ENCODE measurements at places on chromosomes 6 and 20.

DNA sequence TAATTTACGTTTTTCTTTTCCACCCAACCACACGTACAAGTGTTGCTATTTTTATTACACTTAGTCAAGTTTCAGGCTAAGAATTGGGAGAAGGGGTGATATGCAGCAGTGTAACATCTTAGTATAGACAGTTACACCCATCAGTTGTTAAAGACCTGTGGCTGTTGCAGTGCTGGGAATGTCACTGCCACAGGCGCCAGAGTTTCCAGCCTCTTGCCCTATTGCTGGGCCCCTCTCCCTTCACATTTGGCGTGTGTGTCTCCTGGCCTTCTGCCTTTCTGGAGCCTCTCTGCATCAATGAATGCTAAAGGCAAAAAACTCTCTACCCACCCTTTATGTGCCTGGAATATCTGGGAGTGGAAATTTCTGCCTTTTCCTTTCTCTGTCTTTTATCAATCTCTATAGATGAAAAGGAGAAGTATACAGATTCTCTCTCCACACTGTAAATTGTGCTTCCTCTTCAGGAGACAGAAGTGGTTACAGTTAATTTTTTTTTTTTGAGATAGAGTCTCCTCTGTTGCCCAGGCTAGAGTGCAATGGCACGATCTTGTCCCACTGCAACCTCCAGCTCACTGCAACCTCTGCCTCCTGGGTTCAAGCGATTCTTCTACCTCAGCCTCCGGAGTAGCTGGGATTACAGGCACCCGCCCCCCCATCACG lies 73.0 kb downstream of the TIAM2 start:
- DNase-seq, result no peak

GRCh38 chr20:45044084-45044573 lies 56.8 kb downstream of the KCNS1 start:
- DNase-seq, result no peak

- no peak for DNase-seq
Observed at GRCh38 chr6:36373368-36374019, 14.0 kb downstream of the ETV7 start.

GRCh38 chr6:7157752-7158616 lies 50.2 kb downstream of the RREB1 start:
- DNase-seq, result no peak

- no peak for DNase-seq
Observed at GRCh38 chr6:25875563-25875905, 1.5 kb upstream of the SLC17A3 start.

- DNase-seq, result no peak
Observed at GRCh38 chr6:167825332-167826229, 1.1 kb upstream of the AFDN start.

GRCh38 chr6:142246960-142247359 lies 54.8 kb upstream of the ADGRG6 start:
- no peak for DNase-seq

GRCh38 chr6:88565409-88565811 lies 398.0 kb downstream of the RNGTT start:
- DNase-seq, result no peak

GRCh38 chr20:23566199-23566932 lies 1.9 kb downstream of the CST9L start:
- no peak for DNase-seq

DNA sequence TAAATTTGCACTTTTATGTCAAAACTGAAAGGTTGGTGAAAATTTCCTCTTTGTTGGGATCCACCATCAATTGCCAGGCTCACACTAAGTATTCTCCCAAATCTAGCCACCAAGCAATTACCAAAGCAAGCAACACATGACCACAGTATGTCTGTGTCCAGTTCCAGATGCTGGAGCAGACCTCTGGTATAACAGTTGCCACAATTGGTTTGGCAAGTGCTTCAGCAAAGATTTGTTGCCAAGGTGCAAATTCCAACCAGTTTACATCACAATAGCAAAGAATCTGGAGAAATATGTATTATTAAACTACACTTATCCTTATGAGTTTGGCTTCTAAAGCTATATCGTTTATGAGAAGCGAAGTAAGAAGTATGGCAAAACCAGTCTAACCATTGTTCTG lies 6.4 kb downstream of the GTF2H5 start:
- DNase-seq, result no peak

DNA sequence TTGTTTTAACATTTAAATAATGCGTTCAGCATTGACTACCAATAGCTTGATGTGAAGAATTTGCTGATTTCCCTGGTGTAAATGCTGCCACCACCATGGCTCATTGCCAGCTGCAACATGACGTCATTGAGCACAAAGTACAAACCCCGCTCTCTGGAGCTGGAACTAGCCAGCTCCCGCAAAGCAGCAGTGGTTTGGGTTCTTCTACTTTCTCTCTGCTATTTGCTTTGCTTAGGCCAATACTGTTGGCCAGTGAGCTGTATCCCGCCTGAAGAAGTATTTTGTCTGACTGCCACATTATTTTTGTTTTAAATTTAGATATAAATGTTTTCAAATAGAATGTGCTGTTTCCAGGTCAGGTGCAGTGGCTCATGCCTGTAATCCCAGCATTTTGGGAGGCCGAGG lies 47.4 kb upstream of the KIF13A start:
- DNase-seq, result no peak

GRCh38 chr6:159462431-159462830 lies 230.6 kb downstream of the SOD2 start:
- no peak for DNase-seq

GRCh38 chr6:22236626-22237414 lies 60.0 kb downstream of the PRL start:
- no peak for DNase-seq

- DNase-seq, result no peak
Observed at GRCh38 chr6:693723-694009, 727 bp upstream of the EXOC2 start.

GRCh38 chr6:154370545-154370944 lies 13.9 kb upstream of the IPCEF1 start:
- no peak for DNase-seq

- no peak for DNase-seq
Observed at GRCh38 chr20:43295781-43296180, 106.1 kb upstream of the PTPRT start.
